ENCODE measurements at places on chromosomes 1 and 21.

DNA sequence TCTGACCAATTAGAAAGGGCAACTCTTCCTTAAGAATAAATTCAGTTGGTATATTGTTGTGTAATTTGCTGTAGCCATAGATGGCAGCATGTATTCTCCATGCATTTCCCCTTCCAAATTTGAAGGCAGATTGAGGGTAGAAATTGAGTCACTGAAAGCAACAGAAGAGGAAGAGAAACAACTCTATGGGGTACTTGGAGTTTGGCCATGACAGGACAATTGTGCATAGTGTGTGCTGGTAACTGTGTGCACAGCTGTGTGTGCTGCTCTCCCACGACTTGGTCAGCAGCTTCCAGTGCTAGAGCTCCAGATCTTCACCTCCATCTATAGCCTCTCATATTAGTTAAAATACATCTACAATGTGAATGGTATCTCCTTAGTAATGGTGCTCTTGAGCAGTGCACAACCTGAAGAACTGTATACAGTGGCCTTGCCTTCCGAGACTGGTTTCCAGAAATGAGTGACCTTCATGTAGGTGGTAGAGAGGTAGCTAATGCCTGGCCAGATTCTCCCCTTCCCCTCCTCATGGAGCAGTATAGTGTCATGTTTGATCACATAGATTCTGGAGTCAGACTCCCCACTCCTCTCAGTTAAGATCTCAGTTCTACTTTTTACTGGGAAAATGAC, 882 bp upstream of the FCAMR start:
- DNase-seq = no peak

DNA sequence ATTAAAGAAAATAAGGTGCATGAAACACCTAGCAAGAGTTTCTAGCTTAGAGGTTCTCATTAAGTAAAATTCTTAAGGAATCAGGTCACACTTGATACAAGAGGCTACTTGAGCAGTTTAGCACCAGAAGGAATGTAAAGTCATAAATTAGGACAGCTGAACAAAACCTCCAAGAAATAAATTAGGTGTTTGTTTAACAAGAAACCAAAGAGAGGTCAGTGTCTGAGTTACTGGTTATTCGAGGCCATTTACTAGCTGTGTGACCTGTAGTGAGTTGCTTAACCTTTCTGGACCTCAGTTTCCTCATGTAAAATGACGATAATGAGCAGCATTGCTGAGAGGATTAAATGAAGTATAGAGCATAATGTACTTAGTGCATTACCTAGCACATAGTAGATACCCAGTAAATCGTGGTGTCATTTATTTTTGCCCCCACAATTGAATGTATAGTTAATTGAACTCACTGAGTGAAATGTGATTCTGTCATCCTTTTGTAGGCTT, 908 bp upstream of the ELK4 start:
- no peak for DNase-seq

DNA sequence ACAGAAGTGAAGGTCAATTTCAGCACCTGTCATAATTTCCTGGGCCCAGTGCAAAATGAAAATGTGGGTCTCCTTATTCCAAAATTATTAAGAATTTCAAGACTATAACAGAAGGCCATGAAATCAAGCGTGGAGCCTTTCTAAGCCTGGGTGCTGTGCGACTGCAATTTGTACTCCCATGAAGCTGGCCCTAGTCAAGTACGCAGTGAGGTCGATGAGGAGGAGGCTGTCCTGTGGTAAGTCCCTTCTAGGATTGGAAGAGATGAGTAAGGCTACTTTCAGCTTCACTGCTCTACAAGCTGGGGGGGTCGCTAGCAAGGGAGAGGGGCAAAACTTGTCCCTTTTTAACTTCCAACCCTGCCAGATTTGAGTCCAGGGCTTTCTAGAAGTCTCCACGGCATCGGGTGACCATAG, 410 bp upstream of the NUDC start:
- DNase-seq = no peak

DNA sequence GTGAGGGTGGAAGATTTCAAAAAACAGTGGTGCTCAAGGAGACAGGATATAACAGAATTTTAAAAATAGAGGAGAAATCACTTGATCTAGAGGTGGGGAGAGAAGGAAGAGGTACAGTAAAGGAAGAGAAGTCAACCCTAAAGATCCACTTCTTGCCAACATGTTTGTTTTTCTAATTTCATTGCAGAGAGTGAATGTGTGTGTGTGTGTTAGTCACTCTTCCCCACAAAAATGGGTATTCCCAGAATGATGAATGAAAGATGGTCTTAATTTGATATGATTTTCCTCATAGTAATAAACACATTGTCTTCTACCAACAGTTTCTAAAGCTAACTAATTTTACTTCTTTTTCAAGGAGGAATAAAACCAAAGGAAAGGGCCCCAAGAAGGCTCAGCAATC, 74.2 kb upstream of the NGF start:
- no peak for DNase-seq

GRCh38 chr1:145942871-145943270, 14.9 kb downstream of the LIX1L start:
- no peak for DNase-seq

DNA sequence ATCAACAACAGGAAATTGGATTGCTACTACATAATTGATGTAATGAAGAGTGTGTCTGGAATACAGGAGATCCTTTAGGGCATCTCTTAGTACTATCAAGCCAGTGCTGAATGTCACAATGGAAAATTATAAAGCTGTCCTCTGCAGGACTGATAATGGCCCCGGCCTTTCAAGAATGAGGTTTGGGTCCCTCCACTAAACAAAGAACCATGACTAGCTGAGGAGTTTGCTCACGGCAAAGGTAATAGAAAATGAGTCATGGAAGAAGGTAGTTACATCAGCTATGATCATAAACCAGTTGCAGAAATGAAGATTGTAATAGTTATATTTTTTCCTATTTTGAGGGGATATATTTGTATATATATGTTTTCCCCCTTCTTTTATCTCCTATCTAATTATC, 145.8 kb downstream of the KCNJ6 start:
- no peak for DNase-seq

DNA sequence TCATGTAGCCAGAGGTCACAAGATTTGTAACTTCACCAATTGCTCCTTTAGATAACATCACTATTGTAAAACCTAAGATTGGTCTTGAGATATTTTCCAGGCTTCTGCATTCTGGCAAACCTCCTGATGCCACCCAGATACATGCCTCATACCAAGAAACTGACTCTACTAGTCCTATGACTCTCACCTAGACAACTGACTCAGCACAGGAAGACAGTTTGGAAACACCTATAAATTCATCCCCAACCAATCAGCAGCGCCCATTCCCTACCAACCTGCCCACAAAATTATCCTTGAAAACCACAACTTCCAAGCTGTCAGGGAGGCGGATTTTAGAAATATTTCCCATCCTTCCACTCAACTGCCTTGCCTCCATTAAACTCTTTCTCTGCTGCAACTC, 2.6 kb downstream of the NME7 start:
- no peak for DNase-seq

DNA sequence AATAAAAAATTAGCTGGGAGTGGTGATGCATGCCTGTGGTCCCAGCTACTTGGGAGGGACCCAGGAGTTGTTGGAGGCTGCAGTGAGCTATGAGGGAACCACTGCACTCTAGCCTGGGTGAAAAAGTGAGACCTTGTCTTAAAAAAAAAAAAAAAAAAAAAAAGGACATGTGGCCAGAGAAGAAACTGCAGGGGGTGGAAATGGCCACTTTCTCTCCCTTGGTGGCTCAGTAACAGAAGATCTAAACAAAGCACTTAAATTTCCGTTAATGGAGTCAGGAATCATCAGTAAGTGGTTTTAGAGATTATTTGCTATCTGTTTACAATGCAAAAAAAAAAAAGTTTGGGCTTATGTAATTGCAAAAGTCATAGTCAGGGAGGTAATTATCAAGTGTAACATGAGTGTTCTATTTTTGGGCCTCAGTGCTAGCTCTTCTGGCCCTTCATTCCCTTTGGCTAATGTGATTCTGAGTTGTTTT, 19.3 kb upstream of the OPRD1 start:
- DNase-seq = no peak

GRCh38 chr1:68916221-68916902, 419.5 kb upstream of the DEPDC1 start:
- no peak for DNase-seq

- no peak for DNase-seq
Observed at GRCh38 chr1:177439301-177439700, 268.5 kb downstream of the BRINP2 start.

- DNase-seq = no peak
Observed at GRCh38 chr1:41378999-41379737, 17.9 kb downstream of the FOXO6 start.

DNA sequence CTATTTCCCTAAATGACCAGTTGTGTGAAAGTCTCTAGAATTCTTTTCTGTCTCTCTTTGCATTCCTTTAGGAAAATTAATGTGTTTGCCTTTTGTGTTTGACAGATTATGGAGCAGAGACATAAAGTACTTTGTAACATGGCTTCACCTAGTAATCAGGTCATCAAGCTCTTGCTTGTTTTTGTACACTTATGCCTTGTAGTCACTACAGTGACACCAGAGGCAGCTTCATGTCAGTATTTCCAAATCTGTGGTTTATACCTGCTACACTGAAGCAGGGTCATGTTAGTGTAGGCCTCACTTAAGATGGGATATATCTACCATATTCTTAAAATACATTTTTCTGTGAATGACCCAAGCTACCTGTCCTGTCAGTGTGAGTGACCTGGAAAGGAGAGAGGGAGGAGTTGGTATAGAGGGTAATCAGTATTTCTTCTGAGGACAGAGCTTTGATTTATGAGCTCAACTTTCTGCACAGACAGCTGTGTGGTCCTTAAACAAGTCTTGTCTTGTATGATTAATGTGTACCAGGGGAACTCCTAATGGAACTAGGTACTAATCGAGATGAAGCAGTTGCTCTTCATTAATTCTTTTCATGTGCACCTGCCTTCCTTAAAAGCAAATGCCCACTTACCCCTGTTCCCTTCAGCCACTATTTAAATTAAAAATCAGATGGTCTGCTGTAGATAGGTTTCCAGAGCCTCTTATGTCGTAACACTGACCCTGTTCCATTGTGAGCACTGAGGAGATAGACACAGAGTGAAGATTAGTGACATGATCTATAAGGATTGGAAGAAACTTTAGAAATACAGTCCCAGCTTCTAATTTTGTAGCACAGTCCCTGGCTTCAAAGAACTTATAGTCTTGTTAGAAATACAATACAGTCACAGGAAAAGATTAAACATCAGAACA, 45.7 kb downstream of the MACO1 start:
- no peak for DNase-seq

DNA sequence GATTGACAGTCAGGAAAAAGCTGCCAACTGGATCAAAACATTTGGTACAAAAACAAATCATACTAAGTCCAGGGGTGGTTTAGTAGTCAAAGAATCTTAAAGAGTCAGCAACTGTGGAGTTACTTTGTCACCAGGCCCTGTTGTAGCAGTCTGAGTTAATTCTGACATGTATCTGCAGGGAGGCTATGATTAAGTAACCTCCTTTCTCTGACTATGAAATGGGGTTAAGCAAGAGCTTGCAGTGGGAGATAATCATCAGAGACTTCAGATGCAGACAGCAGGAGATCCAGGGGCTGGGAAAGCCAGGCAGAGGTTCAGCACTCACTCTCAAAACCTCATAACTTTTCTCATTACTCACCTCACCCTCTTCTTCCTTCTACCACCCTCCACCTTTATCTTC, 99.2 kb upstream of the BTG3 start:
- DNase-seq = no peak

- no peak for DNase-seq
Observed at GRCh38 chr1:200048244-200048643, 20.7 kb downstream of the NR5A2 start.

GRCh38 chr1:119626011-119626545, 22.0 kb downstream of the ZNF697 start:
- DNase-seq = no peak
